ENCODE measurements at places on chromosomes 12 and 14.

DNA sequence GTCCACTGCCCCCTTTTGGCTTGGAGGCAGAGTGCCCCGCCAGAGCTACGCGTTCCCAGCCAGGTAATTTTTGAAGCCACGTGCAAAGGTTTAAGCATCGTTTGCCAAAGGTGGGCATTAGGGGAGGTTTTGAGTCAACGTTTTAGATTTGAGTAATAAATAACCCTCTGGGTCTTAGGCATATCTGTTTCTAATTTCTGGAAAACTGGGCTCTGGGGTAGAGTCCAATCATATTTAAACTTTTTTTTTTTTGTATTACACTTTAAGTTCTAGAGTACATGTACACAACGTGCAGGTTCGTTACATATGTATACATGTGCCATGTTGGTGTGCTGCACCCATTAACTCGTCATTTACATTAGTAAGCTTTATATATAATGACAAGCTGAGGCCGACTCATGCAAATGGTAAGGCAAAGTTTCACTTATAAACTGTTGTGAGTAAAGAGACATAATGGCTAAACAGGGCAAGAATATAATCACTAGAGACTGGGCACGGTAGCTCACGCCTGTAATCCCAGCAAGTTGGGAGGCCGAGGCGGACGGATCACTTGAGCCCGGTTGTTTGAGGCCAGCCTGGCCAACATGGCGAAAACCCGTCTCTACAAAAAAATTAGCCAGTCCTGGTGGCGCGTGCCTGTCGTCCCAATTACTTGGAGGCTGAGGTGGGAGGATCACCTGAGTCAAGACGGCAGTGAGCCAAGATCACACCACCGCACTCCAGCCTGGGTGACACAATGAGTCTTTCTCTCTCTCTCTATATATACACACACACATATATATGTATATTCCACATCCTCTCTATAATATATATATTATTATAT, 491 bp upstream of the NR2C1 start:
- DNase-seq, result no peak

DNA sequence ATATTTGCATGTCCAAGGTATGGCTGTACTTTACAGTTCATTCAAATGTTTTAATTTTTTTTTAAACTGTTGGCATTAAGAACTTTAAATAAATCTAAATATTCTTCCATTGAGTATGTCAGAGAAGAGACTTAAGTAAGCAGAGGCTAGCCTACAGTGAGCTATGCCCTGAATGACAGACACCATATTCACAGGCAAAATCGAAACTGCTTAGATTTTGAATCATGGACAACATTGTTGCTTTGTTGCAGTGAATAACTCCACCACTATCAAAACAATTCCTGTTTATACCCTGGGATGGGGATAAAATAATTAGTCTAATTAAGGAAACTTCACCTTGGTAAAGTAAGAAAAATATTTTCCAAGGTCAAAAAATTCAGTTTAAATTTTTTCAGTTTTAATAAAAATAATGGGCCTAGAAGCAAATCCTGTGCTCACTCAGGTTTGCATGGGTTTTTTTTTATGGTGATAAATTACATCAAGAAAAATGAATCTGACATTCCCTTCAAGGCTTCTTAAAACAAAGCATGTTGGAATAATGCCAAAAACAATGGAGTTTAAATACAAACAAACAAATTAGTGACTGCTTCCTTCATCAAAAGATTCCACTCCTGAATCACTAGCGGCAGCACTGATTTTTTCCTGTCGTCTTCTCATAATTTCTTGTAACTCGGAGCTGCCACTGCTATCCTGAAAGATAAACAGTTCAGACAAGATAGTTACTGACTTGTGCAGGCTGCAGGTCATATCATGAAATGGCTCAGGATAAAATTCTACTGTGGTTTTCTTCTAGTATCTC, 168.2 kb downstream of the EPS8 start:
- DNase-seq, result no peak

GRCh38 chr14:65282896-65283253, 129.7 kb upstream of the FUT8 start:
- DNase-seq, result no peak

- no peak for DNase-seq
These were observed 120.0 kb downstream of the DNAI7 start for GRCh38 chr12:25074954-25075353.

DNA sequence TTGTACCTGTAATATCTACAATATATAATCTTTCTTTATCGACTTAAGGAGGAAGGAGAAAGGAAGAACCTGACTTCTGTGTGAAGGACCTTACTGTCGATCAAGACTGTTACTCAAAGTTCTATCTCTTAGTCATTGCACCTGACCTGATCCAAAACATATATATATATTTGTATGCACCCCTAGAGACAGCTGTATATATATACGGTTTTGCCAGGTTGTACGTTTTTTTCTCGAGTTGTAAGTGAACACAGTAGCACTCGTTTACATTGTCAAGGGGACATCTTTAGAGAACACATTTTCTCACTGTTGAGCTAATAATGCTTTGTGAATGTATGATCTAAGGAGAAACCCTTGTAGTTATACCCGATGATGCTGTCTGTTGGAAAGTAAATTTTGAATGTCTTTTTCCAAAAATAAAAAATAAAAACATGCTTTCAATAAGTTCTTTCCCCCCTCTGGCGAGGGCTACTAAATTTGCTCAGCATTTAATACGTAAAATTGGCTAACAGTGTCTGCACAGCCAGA, 536 bp upstream of the SLC35E3 start:
- no peak for DNase-seq

- DNase-seq, result no peak
These were observed 199.5 kb downstream of the TMEM132D start for GRCh38 chr12:129704232-129704830.

DNA sequence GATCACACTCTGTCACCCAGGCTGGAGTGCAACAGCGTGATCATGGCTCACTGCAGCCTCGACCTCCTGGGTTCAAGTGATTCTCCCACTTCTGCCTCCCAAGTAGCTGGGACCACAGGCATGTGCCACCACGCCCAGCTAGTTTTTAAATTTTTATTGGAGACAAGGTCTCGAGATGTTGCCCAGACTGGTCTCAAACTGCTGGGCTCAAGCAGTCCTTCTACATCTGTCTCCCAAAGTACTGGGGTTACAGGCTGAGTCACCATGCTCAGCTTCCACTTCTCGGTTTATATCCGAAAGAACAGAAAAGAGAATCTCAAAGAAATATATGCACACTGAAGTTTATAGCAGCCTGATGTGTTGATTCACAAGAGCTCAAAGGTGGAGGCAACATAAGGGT, 107.5 kb downstream of the SCARB1 start:
- DNase-seq, result no peak
